ENCODE measurements at places on chromosomes 13 and 19.

DNA sequence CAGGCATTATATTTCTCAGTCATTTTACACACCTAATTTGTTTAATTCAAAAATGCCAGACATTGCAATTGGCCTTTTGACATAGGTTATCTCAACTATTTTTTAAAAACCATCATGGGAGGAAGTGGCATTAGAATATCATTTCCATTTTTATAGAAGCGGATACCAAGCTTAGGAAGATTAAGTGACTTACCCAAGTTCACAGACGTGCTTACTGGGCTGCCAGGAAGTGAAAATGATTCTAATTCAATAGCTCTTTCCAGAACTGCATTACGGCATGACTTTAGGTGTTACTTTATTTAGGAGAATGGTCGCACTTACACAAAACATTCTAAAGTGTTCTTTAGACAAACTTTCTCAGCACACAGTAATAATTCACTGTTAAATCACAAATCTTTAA is 231.9 kb downstream of the KLF12 start:
- no peak for DNase-seq

DNA sequence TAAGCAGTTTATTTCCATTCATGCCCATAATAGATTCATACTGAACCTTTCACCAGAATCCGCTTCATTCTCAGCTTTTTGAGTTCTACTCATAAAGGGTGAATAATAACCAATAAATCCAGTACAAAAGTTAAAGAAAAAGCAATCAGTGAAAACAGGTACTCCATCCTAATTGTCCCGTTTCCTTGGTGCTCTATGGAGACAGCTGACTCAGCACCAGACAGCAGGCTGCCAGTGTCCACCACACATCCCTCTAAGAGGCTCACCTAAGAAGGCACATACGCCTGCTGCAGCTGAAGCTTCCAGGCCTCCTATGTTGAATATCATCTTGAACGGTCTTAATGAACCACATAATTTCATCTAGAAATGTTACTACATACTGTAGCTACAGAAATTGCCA is 27.3 kb downstream of the MYO16 start:
- DNase-seq = no peak

- DNase-seq = no peak
Observed at GRCh38 chr13:78398743-78399410, 204.5 kb downstream of the POU4F1 start.

GRCh38 chr19:1908364-1908678 is 3.1 kb downstream of the ADAT3 start:
- no peak for DNase-seq

DNA sequence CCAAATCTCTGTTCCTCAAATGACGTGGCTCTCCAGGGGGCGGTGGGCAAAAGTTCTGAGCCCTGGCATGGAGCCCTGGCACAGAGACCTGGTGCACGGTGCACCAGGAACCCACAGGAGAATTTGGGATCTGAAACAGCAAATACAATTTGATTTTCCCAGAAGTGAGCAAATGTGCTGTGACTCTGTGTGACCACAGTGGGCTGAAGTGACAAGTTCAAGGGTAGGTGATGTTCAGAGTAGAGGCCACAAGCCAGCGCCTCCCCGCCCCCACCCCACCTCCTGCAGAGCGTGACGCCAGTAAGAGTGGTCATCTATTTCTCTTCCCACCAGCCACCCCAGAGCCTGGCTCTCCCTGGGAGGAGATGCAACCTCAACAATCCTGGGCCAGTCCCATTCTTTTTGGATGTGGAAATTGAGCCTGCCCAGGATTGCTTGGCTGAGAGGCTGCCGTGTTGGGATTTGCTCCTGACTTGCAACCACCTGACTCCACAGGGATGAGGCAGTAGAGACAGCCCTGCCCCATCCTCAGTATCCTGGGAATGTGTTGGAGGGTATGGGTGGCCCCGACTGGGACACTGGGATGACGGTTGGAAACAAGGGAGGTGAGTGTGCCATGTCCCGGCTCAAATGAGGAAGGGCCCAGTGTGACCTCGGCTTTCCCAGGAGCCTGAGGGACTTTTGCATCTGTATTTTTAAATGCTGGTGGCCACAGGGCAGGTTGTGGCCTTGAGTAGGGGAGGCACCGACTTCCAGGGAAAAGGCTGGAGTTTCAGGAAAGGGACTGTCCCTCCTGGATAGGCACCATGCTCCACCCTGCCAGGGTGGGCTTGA is 11.1 kb upstream of the BCL3 start:
- DNase-seq = no peak

DNA sequence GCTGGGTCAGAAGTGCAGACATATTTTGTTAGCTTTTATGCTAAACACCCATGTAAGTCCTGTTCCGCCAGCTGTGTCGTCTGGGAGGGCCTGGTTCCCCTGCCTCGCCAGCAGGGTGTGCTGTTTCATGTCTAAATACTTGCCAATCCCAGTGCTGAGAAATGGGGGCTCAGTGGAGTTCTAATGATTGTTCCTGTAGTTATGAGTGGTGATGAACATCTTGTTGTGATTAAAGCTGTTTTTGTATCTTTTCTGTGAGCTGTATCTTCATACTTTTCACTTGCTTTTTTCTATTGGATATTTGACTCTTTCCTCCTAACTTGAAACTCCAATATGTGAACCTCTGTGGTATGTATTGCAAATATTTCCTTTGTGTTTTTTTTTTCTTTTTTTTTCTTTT is 32.7 kb downstream of the KDM4B start:
- DNase-seq = no peak

- DNase-seq = no peak
Observed at GRCh38 chr13:93561576-93562225, 335.1 kb downstream of the GPC6 start.

- DNase-seq = no peak
Observed at GRCh38 chr19:19064098-19064722, 416 bp downstream of the SLC25A42 start.

DNA sequence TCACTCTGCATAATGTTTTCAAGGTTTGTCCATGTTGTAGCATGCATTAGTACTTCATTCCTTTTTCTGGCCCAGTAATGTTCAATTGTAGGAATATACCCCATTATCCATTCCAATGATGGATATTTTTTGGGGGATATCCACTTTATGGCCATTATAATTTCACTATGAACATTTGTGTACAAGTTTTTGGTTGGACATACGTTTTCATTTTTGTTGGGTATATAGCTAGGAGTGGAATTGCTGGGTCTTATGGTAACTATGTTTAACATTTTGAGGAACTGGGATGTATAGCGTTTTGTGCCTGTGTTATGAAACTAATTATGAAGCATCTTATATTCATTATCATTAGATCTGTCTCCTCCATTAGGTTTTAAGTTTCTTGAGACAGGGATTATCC is 191.6 kb downstream of the TM9SF2 start:
- no peak for DNase-seq

GRCh38 chr13:107035186-107035585 is 467.2 kb upstream of the ARGLU1 start:
- DNase-seq = no peak

DNA sequence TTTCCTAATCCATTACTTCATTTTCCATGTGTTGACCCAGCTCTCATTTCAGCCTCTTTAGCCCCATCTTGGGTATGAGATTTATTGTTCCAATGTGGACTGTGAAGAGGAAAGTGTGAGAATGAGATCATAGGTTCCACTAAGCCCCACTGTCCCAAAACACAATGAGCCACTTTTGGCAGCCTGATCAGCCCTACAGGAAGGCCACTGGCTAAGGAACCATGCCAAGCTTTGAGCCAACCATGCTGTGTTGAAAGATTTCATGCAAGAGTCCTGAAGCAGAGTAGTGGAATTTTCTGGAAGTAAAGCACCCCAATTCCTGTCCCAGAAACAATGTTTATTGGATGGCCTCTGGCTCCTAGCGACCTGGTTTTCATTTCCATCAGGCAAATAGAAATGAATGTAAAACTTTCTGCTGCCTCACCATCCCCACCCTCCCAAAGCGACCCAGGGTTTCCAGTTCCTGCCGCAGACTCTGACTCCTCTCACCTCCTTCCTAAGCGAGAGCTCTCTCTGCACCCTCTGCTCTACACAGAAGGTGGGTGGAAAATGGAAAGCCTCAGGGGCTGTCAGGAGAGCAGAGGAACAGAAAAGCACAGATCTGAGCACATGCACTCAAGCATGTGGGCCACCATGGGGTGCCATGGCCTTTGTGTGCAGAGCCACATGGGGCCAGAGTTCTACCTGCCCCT is 73.1 kb downstream of the KCTD12 start:
- no peak for DNase-seq

DNA sequence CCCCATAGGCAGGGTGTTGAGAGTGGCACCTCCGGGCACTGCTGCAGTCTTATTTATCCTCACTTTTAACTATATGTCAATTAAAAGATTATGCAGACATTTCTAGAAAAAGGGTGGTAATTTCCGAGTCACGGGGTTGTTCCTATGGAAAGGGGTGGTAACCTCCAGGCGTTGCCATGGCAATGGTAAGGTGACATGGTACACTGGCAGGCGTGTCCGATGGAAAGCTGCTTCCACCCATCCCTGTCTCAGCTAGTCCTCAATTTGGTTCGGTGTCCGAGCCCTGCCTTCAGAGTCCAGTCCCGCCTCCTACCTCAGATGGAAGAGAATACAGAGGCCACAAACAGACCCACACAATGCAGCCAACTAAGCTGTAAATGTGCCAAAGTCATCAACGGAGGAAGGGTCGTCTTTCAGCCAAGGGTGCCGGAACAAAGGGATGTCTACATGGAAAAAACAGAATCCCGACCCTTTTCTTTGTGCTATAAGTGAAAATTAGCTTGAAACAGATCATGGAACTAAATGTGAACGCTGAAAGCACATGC is 72.6 kb upstream of the C13orf46 start:
- DNase-seq = no peak

- DNase-seq = no peak
Observed at GRCh38 chr19:22526661-22527272, 104.6 kb upstream of the ZNF98 start.

GRCh38 chr19:48501494-48502349 is 9.9 kb downstream of the LMTK3 start:
- DNase-seq = no peak

GRCh38 chr13:42380420-42381164 is 108.6 kb downstream of the AKAP11 start:
- DNase-seq = no peak

DNA sequence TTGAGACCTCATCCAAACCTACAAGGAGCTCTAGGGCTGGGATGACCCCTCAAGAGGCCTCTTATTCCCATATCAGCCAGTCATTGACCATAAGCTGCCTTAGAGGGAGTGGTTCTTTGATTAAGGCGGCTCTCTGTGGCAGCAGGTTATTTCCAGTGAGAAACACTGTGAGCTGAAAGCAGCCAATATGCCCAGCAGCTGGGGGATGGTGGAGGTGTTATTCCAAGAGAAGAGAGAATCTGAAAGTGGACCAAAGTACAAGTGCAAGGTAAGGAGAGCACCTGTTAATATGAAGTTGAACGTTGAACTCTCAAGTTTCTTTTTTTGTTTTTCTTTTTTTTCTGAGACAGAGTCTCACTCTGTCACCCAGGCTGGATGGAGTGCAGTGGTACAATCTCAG is 20.2 kb upstream of the FNDC3A start:
- DNase-seq = no peak

GRCh38 chr13:92218615-92219014 is 820.2 kb downstream of the GPC5 start:
- DNase-seq = no peak

- no peak for DNase-seq
Observed at GRCh38 chr13:44305917-44306370, 67.7 kb upstream of the SERP2 start.

DNA sequence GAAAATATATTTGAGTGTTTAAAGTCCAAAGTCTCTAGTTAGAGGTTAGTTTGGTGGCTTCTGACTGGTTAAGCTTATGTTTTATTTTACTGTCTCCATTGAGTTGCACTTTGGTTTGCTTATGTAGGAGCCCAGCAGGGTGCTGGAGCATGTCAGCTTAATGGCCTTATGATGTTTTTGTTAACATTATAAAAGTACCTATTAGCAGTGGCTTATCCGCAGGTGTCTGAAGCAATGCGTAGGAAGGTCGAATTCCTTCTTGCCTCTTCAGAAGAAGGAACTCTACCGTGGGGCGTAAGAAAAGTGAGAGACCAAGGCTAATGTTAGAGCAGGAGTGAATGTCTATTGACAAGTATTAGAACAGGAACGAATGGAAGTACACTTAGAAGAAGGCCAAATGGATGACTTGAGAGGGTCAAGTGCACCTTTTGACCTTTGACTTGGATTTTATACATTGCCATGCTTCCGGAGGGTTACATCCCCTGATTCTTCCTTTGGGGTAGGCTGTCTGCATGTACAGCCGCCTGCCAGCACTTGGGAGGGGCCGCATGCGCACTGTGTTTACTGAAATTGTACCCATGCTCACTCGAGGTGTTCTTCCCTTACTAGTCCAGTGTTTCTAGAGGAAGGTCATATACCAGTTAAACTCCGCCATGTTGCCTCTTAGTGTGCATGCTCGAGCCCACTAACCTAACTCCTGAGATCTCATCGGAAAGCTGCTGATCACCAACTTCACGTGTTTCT is 793.9 kb upstream of the PCDH9 start:
- DNase-seq = no peak

DNA sequence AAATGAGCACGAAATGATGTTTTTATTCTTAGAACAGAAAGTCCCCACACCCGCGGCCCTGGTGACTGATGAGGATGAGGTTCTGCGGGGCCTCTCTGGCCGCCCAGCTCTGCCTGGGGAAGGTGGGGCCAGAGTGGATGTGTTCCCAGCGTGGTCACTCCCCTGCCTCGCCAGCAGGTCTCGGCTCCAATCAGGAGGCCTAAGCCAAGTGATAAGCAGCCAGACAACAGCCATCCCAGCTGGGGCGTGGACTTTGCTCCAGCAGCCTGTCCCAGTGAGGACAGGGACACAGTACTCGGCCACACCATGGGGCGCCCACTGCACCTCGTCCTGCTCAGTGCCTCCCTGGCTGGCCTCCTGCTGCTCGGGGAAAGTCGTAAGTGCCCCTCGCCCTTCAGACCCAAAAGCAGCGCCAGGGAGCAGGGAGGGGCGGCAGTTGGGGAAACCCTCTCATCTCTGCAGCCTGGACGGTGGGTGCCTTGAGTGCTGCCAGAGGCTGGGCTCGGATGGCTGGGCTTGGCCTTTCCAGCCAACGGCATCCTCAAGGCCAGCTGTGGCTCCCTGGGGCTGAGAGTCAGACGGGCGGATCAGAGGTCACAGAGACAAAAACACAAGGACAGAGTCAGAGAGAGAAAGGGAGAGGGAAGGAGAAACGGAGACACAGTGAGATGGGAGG is at the start of gene F10:
F10 (plus strand) TSS at position 250 of the 676 bp plus-strand sequence; CDS start at position 307, 57 bp downstream.
- DNase-seq = no peak

DNA sequence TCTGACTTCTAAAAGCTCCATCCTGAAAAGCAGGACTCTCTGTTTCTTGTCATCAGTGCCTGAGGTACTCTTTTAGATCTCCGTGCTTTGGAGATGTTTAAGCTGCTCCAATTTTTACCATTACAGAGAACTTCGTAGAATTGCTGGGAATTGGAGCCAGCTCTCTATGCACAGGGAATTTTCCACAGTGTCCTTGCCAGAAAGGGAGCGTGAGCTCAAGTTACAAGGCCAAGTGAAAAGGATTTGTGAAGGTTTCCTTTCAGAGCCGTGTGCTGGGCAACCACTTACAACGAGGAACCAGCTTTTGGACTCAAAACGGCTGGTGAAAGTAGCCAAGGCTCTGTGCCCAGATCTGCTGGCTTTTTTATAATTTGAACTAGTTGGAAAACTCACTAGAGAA is 82.6 kb downstream of the NUFIP1 start:
- no peak for DNase-seq

- DNase-seq = no peak
Observed at GRCh38 chr19:16042533-16043085, 33.7 kb upstream of the TPM4 start.
